ENCODE measurements at places on chromosomes 5 and 9.

- no peak for DNase-seq
Observed at GRCh38 chr9:33295571-33295970, 5.3 kb downstream of the NFX1 start.

DNA sequence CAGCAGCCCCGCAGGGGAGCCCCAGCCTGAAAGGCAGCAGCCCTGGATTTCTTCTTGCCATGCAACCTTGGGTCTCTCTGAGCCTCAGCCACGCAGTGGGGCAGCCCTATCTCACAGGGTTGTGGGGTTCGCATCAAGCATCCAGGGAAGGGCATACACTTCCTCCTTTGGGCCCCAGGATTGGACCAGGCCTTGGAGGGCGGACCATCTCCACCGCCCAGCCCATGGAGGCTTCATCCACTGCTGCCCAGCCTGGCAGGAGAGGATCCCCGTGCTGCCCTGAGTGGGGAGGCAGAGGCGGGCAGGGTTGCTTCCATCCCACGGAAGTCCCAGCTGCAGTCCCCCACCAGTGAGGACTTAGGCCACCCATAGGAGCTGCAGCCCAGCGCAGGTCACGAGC is 5.3 kb downstream of the ADAMTS2 start:
- no peak for DNase-seq

GRCh38 chr5:87339986-87340385 is 72.3 kb downstream of the RASA1 start:
- DNase-seq: no peak

GRCh38 chr5:53123702-53124101 is 14.1 kb upstream of the MOCS2 start:
- DNase-seq: no peak

DNA sequence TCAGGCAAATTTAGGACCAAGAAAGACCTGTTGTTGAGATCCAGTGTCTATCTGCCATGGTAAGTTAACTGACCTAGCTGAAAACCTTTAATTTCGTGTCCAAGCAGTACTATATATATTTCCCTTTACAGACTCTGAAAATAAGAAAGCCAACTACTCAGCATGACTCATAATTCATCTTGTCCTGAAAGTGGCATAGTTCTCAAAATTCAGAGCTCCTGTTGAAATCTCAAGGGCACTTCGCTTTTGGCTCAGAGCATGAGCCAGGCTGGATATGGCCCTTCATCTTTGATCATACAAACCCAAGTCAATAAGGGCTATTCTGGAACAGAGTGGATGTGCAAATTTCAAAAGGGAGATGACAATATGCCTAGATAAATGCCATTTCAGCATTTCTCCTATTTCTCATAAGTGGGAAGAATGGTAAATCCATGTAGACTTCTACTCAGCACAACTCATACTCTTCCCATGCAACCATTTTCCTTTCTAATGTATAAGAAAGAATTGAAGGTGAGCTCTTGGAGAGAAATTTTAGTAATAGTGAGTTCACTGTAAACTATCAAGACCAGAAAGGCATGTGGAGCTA is 567.9 kb upstream of the DAB2 start:
- DNase-seq: no peak

- DNase-seq: no peak
Observed at GRCh38 chr5:140005145-140005591, 37.9 kb downstream of the NRG2 start.

- no peak for DNase-seq
Observed at GRCh38 chr5:15439801-15440200, 60.2 kb upstream of the FBXL7 start.

DNA sequence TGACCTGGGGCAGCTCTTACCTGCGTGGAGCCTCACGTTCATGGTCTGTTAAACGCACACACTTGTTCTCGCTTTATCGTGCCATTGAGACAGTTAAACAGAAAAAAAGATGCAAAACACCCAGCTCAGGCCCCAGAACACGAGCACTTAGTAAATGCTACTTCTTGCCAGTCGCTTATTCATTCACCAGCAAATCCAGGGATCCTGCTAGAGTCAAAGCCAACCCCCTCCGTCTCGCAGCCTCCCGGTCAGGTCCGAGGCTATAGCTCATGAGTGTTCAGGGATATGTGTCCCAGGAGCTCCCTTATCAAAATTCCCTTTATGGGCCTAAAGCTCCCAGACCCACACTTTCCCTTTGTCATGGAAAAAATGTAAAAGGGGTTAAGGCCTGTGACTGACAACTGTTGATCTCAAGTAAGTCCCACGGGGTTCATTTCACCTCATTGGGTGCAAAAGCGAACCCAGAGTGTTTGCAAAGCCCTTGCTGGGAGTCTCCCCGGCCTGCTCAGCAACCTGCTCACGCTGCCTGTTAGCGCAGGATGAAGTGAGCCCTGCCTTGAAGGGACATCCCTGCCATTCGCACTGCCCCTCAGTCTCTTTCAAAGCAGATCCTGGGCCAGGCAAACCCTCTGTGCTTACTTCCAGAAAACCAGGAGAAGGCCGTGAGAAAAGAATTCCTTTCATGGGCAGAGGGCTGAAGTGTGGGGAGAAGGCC is 40.7 kb downstream of the HRH2 start:
- DNase-seq: no peak

DNA sequence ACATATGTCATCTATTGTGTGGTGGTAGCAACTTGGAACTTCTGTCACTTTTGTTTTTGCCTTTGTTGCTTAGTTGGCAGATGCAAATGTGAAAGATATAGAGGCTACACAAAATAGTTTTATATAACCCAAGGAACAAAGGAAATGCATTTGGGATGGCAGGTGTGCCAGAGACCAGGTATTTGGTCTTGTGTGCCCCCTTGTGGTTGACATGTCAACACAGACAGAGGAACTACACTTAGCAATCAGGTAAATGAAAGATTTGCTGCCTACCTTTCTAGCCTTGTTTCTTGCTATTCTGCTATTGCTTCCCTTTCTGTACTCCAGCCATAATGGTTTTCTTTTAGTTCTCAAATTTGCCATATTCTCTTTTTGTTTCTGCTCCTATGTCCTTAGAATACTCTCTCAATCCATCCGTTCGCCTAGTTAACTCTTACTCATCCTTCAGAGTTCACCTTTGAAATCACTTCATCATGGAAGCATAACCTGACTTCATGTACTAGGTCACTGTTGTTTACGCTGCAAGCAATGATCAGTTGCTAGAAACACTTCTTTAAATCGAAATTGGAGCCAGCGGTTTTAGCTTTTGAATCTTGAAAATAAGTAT is 119.5 kb downstream of the TRPM3 start:
- DNase-seq: no peak

- no peak for DNase-seq
Observed at GRCh38 chr9:103713631-103714030, 380.5 kb upstream of the SMC2 start.

DNA sequence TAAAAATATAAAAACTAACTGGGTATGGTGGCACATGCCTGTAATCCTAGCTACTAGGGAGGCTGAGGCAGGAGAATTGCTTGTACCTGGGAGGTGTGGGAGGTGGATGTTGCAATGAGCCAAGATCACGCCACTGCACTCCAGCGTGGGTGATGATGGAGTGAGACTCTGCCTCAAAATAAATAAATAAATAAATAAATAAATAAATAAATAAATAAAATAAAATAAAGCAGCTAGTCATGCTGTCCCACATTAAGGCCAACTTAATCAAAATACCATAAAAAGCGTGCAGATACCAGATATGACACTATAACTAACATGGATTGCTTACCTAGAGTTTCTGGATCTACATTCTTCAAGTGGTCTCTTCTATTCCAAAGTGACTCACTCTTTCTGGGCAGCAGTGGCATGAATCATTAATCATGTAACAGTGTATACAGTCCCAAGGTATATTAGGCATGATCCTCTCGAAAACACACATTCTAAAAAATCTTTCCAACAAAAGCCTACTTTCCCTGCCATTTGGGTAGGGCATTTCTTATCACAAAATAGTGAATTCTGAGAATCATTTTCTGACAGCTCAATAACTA is 187.1 kb downstream of the ELAVL2 start:
- DNase-seq: no peak

GRCh38 chr9:98833090-98833956 is 25.9 kb downstream of the GALNT12 start:
- no peak for DNase-seq

Data from stimulated activated CD4-positive, alpha-beta T cell treated with anti-CD3 and anti-CD28 coated beads, Interleukin-15, amount 100 ng/mL, for 48 hours (primary cell).